ENCODE measurements at places on chromosomes 13 and 19. TPM values are rescaled to one million over a fixed set of nuclear protein-coding genes. Genes with fewer than 3 reads are reported as not detected.

The MYO16 gene
- 13.3 TPM for polyA plus RNA-seq

The SKA3 gene
- polyA plus RNA-seq, result 4.6 TPM

The NALCN gene
- not detected for polyA plus RNA-seq

GRCh38 chr13:94323764-94324758, 155.4 kb downstream of the DCT start:
- DNase-seq, result no peak

DNA sequence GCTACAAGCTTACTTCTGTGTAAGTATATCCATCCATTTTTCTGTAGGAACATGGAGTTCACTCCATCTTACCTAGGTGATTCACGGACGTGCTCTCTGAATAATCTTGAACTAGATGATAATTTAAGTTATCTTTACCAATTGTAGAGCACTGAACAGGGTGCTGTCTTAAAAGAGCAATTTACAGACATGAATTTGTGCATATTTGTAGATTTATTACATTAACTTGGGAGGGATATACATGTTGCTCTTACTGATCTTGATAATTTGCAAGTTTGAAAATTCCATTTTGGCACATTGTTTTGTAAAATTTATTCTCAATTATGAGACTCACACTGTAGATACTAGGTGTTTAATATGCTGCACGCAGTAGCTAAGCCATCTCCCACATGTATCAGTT, 9.3 kb downstream of the CDC16 start:
- no peak for DNase-seq

GRCh38 chr19:18501832-18502231, 20.0 kb downstream of the ELL start:
- DNase-seq, result no peak

GRCh38 chr19:50167314-50167721, 4.2 kb upstream of the IZUMO2 start:
- peak; percentile 22 for DNase-seq

GRCh38 chr19:18062028-18062427, 24.7 kb downstream of the IL12RB1 start:
- DNase-seq, result no peak

GRCh38 chr13:58804832-58805231, 1173.3 kb downstream of the PCDH17 start:
- DNase-seq, result no peak

- no peak for DNase-seq
Measured at GRCh38 chr13:96796091-96796633, 198.1 kb downstream of the OXGR1 start.

DNA sequence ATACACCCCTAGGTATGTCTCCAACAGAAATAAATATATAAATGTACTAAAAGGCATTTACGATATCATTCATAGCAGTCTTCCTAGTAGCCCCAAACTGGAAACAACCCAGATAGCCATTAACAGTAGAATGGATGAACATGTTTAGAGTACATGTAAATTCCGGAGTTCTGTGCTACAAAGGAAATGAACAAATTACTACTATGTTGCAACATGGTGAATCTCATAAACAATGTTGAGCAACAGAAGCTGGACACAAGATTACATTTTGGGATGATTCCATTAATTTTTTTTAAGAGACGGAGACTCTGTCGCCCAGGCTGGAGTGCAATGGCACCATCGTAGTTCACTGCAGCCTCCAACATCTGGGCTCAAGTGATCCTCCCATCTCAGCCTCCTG, 5.9 kb upstream of the SLC7A10 start:
- DNase-seq, result no peak

DNA sequence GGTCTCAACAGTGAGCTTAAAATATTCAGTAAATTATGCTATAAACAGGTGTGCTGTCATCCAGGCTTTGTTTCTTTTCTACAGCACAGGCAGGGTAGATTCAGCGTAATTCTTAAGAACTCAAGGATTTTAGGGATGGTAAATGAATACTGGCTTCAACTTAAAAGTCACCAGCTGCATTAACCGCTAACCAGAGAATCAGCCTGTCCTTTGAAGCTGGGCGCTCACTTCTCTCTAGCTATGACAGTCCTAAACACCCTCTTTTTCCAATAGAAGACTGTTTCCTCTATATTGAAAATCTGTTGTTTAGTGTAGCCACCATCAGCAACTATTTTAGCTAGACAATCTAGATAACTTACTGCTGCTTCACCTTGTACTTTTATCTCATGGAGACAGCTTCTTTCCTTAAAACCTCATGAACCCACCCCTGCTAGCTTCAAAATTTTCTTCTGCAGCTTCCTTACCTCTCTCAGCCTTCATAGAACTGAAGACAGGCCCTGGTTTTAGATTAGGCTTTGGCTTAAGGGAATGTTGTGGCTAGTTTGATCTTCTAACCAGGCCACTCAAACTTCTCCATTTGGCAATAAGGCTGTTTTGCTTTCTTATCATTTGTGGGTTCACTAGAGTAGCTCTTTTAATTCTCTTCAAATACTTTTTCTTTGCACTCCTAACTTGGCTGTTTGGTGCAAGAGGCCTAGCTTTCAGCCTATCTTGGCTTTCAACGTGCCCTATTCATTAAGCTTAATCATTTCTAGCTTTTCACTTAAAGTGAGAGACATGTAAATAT, 89.5 kb downstream of the USP12 start:
- no peak for DNase-seq
